ENCODE measurements at places on chromosomes 16 and 17.

DNA sequence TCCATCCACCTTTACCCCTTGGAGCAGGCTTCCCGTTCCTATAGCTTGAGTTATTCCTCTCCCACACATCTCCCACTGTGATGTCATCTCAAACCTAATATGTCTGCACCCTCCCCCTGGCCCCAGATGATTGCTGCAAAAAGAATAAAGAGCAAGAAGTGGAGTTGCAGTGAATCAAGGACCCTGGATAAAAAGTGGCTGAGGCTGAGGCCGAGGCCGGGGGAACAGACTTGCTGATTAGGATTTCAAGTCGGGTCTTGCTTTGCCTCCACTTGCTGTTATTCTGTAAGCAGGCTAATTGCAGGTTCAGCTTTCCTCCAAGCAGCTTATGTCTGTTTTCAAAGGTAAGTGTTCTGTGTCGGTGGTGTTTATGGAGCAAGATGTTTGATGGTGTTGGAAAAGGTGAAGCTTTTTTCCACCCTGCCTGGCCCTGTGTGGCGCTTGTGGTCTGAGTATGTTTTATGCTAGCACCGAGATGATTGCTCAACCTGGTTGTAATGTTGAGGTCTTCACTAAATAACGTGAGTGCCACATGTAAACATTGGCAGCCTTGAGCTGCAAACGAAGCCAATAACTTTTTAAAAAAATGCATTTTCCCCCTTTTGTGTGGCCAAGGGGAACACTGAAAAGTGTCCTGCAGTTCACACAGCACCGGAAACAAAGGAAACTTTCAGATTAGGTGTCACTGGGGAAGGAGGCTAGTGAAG, 15.4 kb downstream of the HS3ST3B1 start:
- DNase-seq, result no peak

GRCh38 chr16:30472328-30472942, at the start of gene ITGAL:
Gene ITGAL (plus strand): TSS chr16:30472742. CDS start chr16:30472838, 96 bp downstream.
- DNase-seq, result no peak

- DNase-seq, result no peak
These were observed 5.4 kb downstream of the CLUH start for GRCh38 chr17:2705888-2706795.

DNA sequence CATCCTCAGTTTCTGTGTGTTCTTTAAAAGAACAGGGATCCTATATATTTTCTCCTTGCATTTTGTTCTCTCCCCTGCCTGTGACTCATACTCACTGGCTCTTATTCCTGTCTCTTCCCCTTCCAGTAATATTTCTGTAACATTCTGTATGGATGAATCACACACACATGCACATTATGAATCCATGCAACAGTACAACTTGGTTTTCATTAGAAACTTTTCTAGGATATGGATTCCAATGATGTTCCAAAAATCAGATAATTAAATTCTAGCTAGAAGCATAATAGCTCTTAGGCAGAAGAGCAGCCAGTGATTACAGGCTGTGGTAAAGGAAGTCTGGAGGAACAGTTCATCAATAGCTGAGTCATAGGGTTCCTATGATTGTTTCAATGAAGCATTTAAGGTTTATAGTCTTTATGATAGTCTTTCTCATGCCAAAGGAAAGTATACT, 119.6 kb upstream of the PMFBP1 start:
- DNase-seq, result no peak

DNA sequence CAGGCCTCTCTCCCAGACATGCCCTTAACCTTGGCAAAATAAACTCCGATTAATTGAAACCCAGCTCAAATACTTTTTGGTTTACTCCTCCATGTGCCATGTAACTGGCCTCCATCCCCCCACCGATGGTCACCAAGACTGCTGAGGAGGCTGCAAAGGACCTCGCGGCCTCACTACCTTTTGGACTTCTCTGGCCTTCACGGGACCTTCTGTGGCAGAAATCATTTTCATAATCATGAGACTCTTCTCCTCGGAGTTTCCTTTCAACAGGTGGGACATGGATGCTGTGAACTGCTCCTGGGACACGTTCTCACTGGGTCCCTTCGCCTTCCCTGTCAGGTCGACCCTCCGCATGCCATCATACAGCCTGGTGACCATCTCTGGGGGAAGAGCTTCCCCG, 9.0 kb downstream of the MEAK7 start:
- no peak for DNase-seq
